ENCODE measurements at places on chromosomes 7 and 10. TPM values are rescaled to one million over a fixed set of nuclear protein-coding genes. Genes with fewer than 3 reads are reported as not detected.

- peak; percentile 85 for DNase-seq
Observed at GRCh38 chr10:50990568-50991455, 83.5 kb upstream of the PRKG1 start.

- no peak for DNase-seq
Observed at GRCh38 chr7:79420464-79420863, 33.0 kb downstream of the MAGI2 start.

Gene CALN1
- 0.33 TPM for total RNA-seq

DNA sequence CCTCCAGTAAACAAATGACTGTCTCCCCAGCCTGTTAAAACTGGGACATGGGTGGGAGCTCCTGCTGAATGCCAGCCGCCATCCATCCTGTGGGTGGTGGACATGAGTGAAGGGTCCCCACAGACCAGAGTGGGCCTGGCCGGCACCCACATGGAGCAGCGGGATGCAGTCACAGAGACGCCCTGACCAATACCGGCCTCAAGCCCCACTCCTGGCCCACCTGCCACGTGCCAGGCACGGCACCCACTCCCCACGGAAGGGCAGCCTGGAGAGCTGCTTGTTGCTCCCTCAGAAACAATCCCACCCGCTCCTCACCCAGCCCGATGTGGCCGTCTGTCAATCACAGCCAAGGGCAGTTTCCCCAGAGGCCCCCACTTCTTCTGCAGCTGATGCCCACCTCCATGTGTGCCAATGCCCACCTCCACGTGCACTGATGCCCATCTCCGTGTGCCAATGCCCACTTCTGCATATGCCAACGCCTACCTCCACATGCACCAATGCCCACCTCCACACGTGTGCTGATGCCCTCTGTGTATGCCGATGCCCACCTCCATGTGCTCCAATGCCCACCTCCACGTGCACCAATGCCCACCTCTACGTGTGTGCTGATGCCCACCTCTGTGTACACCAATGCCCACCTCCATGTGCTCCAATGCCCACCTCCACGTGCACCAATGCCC lies 42.8 kb upstream of the DNAAF5 start:
- DNase-seq, result peak; percentile 62

Gene BCL7B
- total RNA-seq, result 45.5 TPM

Gene FAM180A
- total RNA-seq, result 61.8 TPM

DNA sequence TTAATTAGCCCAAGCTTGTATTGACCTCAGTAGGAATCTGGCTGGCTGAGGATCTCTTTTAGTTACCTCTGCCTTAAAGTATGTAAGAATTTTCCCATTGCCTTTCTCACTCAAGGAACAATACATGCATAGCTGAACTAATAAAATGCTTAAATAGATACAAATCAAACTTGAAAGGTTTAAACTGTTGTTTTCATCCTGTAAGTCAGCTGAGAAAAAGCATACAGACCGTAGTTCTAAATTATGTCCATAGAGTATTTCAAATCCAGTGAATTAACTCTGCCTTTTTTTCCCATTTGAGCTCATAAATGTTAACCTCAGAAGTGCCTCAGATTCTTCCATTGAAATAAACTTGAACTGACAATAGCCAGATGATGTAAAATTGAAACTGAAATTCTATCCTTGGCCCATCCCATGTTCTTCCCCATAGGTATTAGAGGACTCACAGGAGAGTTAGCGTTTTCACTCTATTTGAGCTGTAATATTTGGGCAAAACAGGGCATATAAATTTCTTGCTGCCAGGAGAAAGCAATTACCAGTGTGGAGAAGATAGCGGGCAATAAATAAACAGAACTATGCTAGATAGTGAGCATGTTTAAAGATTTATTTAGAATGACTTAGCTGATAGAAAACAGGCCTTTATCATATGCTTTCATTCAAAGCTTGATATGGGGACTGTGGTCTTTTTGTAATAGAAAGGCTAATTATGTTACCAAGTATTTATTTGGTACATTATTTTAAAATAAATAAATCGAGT lies 163.7 kb downstream of the WNT2 start:
- DNase-seq, result no peak

DNA sequence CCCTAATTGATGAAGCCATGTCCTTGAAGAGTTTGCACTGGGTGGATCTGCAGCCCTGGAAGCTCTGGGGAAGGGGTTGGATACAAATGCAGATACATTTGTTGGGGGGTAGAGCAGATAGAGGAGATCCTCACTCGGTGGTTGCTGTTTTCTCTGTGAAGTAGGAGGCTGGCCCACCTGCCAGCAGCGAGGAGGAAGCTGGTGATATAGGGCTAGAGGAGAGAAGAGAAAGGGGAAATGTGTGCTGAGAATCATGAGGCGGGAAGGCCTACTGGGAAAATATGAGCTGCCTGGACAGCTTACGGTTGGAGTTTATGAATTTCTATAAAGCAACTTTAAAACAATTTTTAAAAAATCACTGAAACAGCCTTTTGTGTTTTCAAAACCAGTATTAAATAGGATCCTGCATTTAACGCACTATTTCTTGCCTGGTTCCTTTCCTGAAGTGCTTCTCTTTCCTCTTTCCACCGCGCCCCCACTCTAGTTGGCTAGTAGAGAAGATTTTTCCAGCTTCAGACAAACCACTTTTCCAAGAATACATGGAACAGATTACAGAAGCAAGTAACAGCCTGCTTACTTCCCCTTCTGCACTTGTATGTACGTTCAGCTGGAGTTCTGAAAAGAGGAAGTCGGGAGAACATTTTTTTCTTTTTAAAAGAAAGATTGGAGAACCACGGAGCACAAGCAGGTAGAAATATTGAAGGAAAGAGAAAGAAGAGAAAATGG lies 100.6 kb upstream of the GLCCI1 start:
- no peak for DNase-seq

Gene CPN1
- total RNA-seq, result not detected

Gene ANKRD61
- total RNA-seq, result not detected

GRCh38 chr7:25503306-25503705 lies 275.0 kb upstream of the NPVF start:
- DNase-seq, result no peak

- peak; percentile 34 for DNase-seq
Observed at GRCh38 chr7:157520249-157520648, 183.4 kb downstream of the DNAJB6 start.

Gene MKX
- 4.5 TPM for total RNA-seq

GRCh38 chr10:132223156-132223590 lies 36.4 kb downstream of the DPYSL4 start:
- peak; percentile 91 for DNase-seq

DNA sequence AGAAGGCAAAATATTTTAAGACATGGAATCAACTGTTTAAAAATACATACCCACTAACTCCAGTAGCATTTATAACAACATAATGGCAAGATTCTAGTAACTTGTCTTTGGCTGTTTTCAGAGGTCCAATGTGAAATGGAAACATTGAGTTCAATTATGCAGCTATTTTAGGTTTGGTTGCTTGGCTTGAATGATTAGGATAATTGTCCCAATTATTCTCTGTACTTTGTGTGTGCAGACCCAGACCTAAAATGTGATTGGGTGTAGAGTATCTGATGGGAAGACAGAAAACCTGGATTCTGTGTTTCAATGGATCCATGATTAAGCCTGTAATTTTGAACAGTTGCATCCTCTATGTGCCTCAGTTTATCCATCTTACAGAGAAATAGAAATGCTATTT lies 392.7 kb upstream of the NFE2L3 start:
- no peak for DNase-seq
